ENCODE measurements at places on chromosomes 6 and 20.

DNA sequence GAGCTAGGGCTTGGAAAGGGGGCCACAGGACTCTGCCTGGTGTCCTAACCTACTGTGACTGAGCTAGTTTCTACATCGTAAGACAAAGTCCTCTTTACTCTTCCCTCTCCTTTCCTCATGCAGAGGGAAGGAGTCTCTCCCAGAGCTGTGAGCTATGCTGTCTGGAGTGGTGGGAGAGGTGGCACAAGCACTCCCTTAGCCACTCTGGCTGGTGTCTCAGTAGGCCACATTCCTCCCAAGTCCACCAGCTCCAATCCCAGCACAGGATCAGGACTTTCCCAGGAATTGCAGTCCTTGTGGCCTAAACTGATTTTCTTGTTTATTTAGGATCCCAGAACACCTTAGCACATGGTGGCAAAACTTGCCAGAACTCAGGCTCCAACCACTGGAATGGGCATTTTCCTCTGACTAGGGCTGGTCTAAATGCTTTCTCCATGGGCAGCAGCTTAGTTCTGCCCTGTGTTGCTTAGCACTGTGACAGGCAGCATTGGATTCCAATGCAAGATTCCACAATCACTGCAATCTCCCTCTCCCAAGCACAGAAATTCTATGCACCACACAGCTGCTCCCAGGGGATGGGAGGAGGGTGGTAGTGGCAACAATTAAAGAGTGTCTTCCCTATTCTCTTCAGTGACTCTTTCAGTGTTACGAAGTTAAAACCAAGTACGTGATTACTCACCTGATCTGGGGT lies 733.3 kb downstream of the HACE1 start:
- no peak for DNase-seq

DNA sequence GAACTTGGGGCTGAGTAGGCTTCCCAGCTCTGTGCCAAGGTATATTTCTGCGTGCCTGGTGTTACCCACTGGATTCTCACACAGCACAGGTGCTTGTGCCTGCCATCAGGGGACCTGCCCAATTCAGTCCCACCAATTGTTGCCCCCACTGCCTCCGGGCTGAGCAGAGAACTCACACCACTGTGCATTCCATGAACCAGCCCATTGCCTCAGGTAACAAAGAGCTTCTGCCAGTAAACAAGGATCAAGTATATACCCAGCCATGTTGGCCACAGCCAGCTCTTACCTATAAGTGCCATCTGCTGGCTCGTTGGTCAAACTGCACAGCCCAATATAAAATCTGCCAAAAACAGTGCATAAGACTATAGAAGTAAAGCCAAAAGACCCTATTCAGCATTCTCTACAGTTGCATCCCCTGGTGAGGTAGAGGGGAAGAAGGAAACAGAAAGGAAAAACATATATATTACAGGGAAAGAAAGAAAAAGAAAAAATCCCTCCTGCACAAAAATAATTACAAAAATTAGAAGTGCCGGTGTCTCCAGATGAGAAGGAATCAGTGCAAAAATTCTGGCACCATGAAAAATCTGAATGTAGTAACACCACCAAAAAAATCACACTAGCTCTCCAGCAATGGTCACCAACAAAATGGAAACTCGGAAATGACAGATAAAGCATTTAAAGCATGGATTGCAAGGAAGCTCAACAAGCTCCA lies 241.4 kb downstream of the IBTK start:
- DNase-seq, result no peak

DNA sequence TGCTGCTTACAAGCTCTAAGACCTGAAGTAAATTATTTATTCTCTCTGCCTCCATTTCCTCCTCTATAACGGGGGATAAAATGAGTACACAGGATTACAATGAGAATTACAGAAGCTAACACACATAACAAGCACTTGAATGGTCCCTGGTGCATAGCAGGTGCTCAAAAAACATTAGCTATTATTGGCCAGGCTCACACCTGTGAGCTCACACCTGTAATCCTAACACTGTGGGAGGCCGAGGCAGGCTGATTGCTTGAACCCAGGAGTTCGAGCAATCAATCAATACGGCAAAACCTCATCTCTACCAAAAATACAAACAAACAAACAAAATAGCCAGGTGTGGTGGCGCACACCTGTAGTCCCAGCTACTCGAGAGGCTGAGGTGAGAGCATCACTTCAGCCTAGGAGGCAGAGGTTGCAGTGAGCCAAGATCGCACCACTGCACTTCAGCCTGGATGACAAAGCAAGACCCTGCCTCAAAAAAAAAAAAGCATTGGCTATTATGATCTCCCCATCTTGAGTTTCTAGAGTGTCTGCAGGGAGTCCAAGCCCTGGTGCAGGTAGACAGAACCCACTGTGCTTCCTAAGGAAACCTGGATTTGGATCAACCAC lies 68.1 kb downstream of the PREX1 start:
- DNase-seq, result no peak

DNA sequence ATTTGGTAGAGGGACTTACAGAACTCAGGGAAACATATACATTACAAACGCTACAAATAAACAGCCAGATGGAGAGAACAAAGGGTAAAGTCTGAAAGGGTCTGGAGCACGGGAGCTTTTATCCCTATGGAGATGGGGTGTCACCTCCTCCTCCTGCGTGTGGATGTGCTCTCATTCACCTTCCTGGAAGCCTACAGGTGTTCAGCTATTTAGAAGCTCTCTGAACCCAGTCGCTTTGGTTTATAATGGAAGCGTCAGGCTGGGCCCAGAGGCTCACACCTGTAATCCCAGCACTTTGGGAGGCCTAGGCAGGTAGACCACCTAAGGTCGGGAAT lies 17.7 kb upstream of the ITCH start:
- no peak for DNase-seq

DNA sequence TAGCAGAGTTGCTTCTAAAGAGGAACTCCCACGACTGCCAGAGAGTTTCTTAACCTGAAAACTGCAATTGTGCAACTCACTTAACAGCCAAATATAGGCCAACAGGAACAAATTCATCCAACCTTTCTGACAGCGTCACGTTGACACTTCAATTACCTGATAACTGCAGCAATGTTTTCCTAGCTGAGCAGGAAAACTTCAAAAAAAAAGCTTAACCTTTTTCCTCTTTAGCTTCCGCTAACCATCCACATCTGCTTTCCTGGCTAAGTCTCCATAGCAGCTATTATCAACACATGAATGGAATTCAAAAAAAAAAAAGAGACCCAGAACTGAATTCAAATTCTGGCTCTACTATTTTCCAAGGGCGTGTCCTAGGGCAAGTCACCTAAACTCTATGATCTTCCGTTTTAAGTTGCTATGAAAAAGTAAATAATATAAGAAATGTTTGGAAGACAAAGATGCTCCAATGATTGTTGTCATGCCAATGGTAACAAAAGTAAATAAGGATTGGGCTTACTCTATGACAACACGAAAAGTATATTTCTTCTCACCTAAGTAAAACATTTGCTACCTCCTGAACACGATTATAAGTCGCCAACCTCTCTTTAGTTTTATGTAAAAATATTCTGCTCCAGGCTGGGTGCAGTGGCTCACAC lies 524.6 kb upstream of the JARID2 start:
- no peak for DNase-seq

DNA sequence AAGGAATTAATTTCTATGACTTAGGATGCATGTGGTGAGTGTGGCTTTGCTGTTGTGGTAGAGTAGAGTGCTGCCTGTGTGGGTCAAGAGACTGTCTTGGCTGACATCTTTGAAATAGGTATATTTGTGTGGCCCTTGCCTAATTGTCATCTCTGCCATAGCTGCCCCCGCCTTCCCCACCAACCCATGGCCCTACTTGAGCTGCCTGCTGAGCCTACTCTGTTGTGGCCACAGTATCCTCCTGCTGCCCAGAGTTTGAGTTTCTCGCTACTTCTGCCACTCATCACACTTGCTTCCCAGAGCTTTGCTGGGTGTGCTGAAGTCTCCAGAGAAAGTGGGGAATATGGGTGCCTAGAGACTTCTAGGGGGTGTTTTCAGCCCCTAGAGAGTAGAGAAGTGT lies 8.0 kb downstream of the PLCG1 start:
- no peak for DNase-seq

DNA sequence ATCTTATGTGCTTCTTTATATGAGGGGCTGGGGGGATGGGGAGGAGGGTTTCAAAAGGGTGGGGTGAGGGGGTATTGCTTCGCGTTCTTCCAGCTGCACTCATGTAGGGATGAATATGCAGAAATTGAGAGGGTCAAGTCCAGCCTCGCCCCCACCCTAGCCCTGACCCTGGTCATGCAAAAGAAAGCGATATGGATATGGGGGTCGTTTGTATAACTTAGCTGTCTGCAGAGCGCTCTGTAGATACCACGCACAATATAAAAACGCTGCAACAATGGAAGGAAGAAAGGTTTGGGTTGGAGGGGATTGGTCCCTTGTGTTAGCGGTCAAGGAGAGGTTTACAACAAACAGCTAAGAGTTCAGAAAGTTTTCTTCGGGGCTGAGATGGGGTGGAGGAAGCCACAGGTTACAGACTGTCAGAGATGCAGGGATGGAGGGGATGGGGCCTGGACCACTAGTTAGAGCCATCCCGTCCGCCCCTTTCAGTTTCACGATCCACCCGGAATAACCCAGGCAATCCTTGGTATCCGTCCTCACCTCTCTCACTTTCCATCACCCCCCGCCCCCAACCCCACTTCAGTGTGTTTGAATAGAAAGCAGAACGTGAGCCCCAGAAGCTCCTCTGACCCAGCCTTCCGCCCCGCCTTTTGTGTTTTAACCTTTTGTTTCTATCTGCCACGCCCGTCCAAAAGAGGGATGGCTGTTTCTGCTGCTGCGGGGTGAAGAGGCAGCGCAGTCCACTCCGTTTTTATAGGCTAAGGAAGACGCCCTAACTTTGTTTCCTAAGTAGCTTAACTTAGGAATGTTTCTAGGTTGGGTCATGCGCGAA lies 73.5 kb downstream of the SOX4 start:
- no peak for DNase-seq

GRCh38 chr6:111841822-111842221 lies 31.4 kb downstream of the FYN start:
- DNase-seq, result no peak

DNA sequence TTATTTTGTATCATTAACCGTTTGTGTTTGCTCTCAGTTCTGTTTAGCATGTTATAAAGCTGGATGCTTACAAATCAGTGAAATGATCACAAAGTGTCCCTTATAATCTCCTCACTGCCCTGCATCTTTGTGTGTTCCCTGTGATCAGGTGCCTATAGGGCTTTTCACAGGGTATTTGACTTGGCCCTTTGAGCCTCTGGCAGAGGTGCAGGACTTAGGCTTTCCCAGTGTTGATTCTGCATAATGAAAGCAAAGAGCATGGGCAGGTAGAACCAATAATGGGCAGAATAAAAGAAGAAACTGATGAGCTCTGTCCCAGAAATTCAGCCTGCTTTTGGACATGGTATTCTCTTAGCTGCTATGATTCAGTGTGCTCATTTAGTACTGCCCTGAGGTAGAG lies 16.9 kb upstream of the PBOV1 start:
- no peak for DNase-seq

- no peak for DNase-seq
These were observed 29.2 kb downstream of the ISM1 start for GRCh38 chr20:13250251-13250650.

DNA sequence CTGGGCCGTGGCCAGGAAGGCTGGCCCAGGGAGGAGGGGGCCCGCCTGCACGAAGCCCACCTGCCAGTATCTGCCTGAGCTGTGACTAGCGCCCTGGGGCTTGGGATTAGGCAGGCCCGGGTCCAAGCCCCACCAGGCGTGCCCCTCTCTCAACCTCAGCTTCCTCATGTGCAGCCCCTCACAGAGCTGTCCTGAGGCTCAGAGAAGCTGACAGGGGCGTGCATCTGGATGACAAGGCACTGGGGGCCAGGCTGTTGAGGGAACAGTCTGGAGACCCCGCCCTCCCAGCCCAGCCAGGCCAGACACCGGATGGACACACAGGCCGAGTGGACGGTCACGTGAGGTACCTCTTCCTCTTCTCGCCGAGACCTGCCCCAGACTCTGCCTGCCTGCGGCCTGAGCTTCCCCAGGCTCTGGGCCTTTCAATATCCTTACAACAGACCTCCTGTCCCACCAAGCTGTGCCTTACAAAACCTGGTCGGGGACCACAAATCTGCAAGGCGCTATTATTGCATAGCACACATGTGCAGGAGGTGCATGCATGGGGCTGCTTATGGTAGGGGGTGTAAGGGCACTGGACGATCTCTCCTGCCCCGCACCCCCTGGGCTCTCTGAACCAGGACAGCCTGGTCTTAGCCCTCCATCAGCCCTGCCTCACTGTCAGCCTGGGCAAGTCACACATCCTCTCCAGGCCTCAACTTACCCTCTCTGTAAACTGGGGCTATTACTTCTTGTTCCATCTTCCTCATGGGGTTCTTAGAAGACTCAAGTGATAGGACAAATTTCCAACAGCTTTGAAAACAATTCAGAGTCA lies 20.0 kb downstream of the NOL4L start:
- no peak for DNase-seq

GRCh38 chr20:3670511-3670910 lies 7.3 kb upstream of the GFRA4 start:
- no peak for DNase-seq

DNA sequence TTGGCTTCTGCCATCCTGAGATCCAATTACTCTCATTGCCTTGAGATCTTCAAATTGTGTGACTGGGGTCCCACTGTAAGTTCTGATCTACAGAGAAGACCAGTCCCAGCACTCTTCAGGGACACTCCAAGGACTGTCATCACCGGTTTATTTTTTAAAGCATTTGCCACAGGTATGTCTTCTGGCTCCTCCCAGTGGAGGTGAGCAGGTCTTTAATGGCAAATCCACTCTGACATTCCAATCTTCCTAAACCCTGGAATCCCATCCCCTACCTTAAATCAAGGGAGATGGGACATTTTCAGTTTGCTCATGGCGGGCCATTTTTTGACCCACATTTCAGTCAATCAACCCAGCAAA lies 35.2 kb upstream of the IYD start:
- DNase-seq, result no peak

DNA sequence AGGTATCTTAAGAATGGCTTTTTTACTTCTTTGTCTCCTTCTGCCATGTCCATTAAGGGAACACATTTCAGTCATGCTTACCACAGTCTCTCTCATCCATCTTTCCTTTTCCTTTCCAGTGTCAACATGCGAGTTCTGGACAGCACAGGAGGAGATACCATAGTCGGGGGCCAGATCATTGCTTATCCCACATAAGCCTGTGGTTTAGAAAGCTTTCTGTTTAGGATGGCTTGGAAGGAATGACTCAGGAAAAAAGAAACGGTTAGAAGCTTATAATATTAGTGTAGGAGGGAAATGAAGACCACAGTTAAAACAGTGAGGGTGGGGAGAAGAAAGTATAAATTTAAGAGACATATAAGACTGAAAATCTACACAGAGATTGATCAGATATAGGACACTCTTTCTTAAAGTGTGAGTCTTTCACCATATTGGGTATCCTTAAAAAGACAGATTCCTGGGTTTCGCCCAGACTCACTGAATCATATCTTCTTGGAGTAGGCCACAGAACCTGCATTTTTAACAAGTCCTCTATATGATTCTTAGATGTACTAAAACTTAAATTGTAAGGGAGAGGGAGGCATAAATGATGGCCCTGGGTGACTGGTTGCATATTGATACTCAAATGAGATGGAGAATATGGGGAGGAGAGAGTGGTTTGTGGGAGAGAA lies 36.1 kb downstream of the DSE start:
- no peak for DNase-seq
